Natural killer cell treated with Interleukin-12 subunit alpha and Interleukin-12 subunit beta and Interleukin-15 and Interleukin-18, amount 100 ng/mL, for 72 hours (primary cell): ENCODE measurements at places on chromosomes 3 and 15. TPM values are rescaled to one million over a fixed set of nuclear protein-coding genes. Genes with fewer than 3 reads are reported as not detected.

GRCh38 chr3:141294301-141294700, 62.7 kb downstream of the PXYLP1 start:
- DNase-seq: no peak
- H3K27ac ChIP-seq: peak overlapping the region; percentile 85
- no peaks in the 10 kb centered on the region for H3K27me3 ChIP-seq
- H3K4me1 ChIP-seq: peaks cover 5% of the 10 kb centered on the region

DNA sequence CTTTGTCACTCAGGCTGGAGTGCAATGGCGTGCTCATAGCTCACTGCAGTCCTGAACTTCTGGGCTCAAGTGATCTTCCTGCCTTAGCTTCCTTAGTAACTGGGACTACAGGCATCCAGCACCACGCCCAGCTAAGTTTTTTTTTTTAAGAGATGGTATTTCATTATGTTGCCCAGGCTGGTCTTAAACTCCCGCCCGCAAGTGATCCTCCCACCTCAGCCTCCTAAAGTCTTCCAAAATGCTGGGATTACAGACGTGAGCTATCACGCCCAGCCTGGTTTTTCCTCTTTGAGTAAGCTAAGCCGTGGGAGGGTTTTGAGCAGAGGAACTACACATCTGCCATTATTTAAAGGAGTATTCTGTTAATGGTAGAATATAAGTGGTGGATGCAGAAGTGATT, 7.4 kb upstream of the LRRFIP2 start:
- H3K4me1 ChIP-seq: peaks cover 14% of the 10 kb centered on the region
- H3K27ac ChIP-seq: no peak overlapping the region

- H3K27ac ChIP-seq: no peak overlapping the region
- H3K4me3 ChIP-seq: peak overlapping the region; percentile 43
- H3K36me3 ChIP-seq: peaks cover 4% of the 10 kb centered on the region
- peaks cover 26% of the 10 kb centered on the region for H3K4me1 ChIP-seq
Observed at GRCh38 chr15:77417602-77418001, 2.3 kb downstream of the PEAK1 start.

GRCh38 chr15:78873793-78874765, 1.4 kb downstream of the MORF4L1 start:
- peaks cover 35% of the 10 kb centered on the region for H3K4me1 ChIP-seq
- H3K27ac ChIP-seq: peak overlapping the region; percentile 95
- H3K4me3 ChIP-seq: peak overlapping the region; percentile 93
- no peak for DNase-seq
- H3K27me3 ChIP-seq: no peaks in the 10 kb centered on the region

GRCh38 chr15:40034186-40034946, 4.6 kb downstream of the SRP14 start:
- peaks cover 39% of the 10 kb centered on the region for H3K36me3 ChIP-seq
- DNase-seq: no peak
- no peak overlapping the region for H3K4me3 ChIP-seq
- no peaks in the 10 kb centered on the region for H3K27me3 ChIP-seq
- H3K4me1 ChIP-seq: peaks cover 29% of the 10 kb centered on the region

DNA sequence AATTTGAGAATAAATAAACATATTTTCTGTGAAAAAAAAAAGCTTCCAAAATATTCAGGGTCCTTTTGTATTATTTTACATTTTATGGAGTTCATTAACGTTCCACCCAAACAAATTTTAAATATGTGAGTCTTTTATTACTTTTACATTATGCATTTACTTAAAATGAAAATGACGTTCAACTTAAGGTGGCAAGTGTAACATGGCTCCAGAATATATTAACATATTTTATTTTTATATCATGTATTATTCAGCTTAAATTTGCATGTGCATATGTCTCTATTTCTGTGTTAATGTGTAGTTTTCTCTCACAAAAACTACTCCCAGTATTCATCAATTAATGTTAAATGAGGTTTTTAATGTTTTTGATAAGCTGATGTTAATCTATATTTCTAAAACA, 243.6 kb upstream of the CNTN3 start:
- H3K36me3 ChIP-seq: no peaks in the 10 kb centered on the region
- H3K4me3 ChIP-seq: no peak overlapping the region
- no peaks in the 10 kb centered on the region for H3K4me1 ChIP-seq
- no peak for DNase-seq
- H3K27me3 ChIP-seq: no peaks in the 10 kb centered on the region

DNA sequence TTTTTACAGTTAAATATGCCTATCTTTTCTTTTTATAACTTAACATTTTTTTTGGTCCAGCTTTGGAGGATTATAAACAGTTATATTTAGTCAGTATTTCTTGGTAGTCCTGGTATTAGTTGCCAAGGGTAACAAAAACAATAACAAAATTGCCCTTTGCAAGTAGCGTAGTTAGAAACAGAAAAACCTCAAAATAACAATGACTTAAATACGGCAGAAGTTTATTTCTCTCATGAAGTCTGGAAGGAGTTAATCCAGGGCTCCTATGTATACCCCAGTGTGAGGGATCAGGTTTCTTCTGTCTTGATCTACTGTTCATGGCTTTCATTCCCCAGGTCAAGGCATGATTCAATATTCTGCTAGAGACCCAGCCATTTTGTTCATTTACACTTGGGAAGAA, 14.1 kb upstream of the MYH15 start:
- H3K4me3 ChIP-seq: no peak overlapping the region
- H3K27ac ChIP-seq: no peak overlapping the region
- H3K4me1 ChIP-seq: no peaks in the 10 kb centered on the region
- H3K27me3 ChIP-seq: peaks cover 12% of the 10 kb centered on the region
- H3K36me3 ChIP-seq: no peaks in the 10 kb centered on the region
- DNase-seq: no peak

GRCh38 chr3:139670196-139670595, 7.6 kb downstream of the NMNAT3 start:
- DNase-seq: no peak
- no peak overlapping the region for H3K4me3 ChIP-seq
- no peaks in the 10 kb centered on the region for H3K27me3 ChIP-seq
- H3K36me3 ChIP-seq: no peaks in the 10 kb centered on the region

DNA sequence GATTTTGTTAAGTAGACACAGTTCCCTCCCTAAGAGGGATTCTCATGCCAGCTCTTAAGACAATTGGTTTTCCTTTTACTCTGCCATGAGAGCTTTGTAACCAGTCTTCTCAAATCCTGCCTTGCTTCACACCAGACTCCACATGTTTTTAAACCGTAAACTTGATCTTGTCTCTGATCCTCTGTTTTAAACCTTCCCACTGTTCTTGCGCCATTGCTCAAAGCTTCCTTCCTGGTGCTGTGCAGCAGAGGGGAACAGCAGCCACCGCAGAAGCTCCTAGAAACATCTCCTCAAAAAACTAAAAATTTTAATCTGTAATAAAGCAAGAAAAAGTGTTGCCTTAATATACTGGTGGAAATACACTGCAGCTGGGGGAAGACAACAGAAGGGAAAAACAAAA, 154.5 kb upstream of the SATB1 start:
- peaks cover 20% of the 10 kb centered on the region for H3K36me3 ChIP-seq

- H3K27ac ChIP-seq: no peak within 1 kb of the TSS
- H3K4me1 ChIP-seq: peaks cover 22% of the 10 kb centered on the region
- peaks cover 7% of the 10 kb centered on the region for H3K27me3 ChIP-seq
- peak within 1 kb of the TSS; percentile 76 for H3K4me3 ChIP-seq
Observed at GRCh38 chr3:38029400-38030125, at the start of gene PLCD1. Gene PLCD1 (minus strand): TSS chr3:38029642. CDS start chr3:38029539, 103 bp downstream.

DNA sequence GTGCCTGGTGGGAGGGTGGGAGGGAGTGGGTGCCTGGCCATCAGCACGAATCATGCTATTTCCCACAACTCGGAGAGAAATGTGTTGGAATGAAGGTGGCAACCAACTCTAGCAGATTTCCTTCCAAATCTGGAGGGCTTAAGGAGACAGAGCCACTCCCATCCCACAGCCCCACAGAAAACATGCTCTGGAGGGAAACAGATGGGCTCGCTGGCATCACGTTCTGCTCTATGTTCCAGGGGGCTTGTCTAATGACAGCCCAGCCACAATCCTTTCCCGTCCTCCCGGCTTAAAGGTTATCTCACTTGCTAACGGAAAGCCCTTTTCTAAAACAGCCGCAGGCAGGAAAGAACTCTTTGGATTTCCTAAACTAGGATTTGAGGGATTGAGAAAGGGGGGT, 65.3 kb downstream of the ADAMTS17 start:
- H3K36me3 ChIP-seq: peaks cover 16% of the 10 kb centered on the region
- DNase-seq: no peak
- peaks cover 15% of the 10 kb centered on the region for H3K27me3 ChIP-seq
- H3K27ac ChIP-seq: no peak overlapping the region

DNA sequence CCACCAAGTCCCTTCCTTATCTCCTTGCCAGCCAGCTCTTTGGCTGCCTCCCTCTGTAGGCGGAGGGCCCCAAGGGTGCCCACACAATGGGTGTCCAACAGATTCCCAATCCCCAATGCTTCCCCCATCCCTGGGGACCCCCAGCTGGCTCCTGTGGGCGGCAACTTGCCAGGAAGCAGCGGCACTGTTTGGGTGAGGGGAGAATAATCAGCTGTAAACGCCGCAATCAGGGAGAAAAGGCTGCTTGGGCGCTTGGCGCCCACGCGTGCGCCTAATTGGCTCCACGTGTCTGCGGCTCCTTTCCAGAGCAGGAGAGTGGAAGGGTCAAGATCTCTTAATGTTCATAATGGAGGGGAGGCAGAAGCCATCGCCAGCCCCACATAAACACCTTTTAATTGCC, 67.9 kb upstream of the TMEM115 start:
- H3K4me3 ChIP-seq: no peak overlapping the region
- H3K36me3 ChIP-seq: no peaks in the 10 kb centered on the region
- DNase-seq: no peak

DNA sequence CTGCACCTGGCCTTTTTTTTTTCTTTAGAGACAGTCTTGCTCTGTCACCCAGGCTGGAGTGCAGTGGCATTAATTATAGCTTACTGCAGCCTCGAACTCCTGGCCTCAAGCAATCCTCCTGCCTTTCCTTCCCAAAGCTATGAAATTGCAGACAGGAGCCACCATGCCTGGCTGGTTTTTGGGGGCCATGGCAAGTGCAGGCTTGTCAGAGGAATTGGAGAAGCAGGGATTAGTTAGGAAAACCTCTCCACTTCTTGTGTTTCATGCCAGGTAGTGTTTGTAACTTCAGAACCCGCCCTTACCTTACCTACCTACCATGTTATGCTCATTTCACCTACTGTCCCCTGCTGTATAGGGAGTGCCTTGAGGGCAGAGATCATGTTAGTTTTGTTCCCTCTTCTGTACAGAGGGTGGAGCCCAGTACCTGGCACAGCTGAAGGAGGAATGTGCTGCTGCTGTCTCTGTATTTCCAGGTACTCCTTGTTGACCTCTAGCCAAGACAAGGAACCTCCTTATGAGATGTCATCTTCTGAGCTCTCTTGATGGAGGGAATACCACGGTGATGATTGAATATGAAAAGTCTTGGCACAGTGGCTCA, 43.8 kb downstream of the TRAK1 start:
- no peak overlapping the region for H3K27ac ChIP-seq
- no peak for DNase-seq
- H3K4me3 ChIP-seq: no peak overlapping the region

- H3K4me3 ChIP-seq: peak overlapping the region; percentile 99
- no peak for DNase-seq
- peaks cover 12% of the 10 kb centered on the region for H3K36me3 ChIP-seq
- H3K27ac ChIP-seq: peak overlapping the region; percentile 84
- H3K4me1 ChIP-seq: peaks cover 34% of the 10 kb centered on the region
Observed at GRCh38 chr15:78076231-78077052, 1.1 kb downstream of the TBC1D2B start.

Gene NR2E3
- not detected for total RNA-seq

Gene RPSA
- 1,441 TPM for total RNA-seq

Gene SLC12A8
- 2.7 TPM for total RNA-seq

Gene KLF15
- total RNA-seq: 0.26 TPM

Gene CCR1
- total RNA-seq: 52.2 TPM

Gene EPHA3
- not detected for total RNA-seq

Gene ABHD17C
- 10.0 TPM for total RNA-seq

Gene OSBPL10
- 2.9 TPM for total RNA-seq

Gene UBAP1L
- total RNA-seq: 5.7 TPM

Gene PSMD6
- total RNA-seq: 95.7 TPM

Gene TNNC1
- total RNA-seq: not detected

Gene GLT8D1
- total RNA-seq: 32.4 TPM

Gene UNC13C
- total RNA-seq: not detected

Gene RBM15B
- 25.7 TPM for total RNA-seq

Gene NOP10
- 196 TPM for total RNA-seq

Gene RTP1
- not detected for total RNA-seq

Gene ACKR2
- total RNA-seq: 11.5 TPM

Gene USF3
- total RNA-seq: 18.0 TPM

Gene CELF6
- 0.92 TPM for total RNA-seq

Gene MASP1
- total RNA-seq: not detected
